ENCODE measurements at places on chromosomes 12 and 14.

- DNase-seq = no peak
Observed at GRCh38 chr12:122963941-122964265, 2.4 kb downstream of the ABCB9 start.

DNA sequence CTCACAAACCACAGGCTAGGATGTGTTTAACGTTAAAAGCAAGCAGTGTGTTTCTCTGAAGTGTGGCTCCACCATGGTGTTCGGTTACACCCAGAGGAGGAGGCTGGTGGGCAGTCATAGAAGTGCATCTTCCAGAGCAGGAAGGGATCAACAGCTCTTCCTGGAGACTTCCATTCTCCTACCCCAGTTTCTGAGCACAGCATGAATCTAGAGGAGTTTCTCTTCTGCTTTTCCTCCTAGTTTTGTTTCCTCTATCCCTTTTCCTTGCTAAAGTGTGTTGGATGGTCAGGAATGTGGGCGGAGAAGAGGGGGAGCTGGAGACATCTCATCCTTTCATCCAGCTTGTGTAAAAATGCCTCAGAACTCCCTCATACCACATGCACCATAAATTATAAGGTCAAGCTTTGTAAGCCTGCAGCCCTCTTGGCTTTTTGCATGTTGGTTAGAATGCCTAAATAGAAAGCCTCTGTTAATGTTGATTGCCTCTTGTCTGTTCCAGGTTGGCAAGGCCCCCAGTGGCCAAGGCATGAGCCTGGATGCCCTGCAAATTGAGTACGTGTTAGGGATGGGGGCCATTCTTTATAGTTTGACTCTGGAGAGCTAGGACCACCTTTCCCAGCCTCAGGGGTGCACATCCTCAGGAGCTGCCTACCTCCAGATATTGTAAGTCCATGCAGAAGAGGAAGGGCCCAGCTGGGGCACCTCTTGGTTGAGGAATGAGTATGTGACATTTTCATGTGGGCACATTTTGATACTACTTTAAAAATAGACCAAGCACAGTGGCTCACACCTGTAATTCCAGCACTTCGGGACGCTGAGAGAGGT is 4.0 kb upstream of the CKAP4 start:
- no peak for DNase-seq

DNA sequence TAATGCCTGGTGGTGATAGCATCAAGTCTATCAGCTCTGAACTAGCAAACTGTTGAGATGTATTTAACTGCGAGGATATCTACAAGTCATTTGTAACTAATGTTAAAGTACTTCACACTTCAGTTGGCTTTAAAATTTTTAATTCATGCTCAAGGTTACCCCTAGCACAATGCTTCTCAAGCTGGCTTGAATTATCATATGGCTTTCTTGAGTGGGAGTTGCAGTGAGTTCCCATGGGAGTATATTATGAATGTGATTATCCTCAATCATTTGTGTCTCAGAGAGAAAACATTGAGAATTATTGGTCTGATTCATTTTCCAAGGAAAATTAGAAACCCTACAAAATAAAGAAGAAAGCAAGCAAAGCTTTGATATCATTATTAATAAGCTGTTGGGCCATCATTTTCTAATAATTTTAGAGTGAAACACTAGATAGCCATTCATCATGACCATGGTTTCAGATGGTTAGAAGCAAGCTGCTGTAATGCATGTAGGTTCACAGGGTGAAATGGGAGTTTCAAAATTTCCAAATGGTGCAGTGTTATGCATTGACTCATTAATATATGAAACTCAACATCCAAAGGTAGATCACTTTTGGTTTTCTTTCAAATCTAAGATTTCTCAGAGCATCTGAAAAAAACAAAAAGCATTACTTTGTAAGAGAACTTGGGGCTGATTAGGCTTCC is 11.8 kb upstream of the KRAS start:
- no peak for DNase-seq

DNA sequence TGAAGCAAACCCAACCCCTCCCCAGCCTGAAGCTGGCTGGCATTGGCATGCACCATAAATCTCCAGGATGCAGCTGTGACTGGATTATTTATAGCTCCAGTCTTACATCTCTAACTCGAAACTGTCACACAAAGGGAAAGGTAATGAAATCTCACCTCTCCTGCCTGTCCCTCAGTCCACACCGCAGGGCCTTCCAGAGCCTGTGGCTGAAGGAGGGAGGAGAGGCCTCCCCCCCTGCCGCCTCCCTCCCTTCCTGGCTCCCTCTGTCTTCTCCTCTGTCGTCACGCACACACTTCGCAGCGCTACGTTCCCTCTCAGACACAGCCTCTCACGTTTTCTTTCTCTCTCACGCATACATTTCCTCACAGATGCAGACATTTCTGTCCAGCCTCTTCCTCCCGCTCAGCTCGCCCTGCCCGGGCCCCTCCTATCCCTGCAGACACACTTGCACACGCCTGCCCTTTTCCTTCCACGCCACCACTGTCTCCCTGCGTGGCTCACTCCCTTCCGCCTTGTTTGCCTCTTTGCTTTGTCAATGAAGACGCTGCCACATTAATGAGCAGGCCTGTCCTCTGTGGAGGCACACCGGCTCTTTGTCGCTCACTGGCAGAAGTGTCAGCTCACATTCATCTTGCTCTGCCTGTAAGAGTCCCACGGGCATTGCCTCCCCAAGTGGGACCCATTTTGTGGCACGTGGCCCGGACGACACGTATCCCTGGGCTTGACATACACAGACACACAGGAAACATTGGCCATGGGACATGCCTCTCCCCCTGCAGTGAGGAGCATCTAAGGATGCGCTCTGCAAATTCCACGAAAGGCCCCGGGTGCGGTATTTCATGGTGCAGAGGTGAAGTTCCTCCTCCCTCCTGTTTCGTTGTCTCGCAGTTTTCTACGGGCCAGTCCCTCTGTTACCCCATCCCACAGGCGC is 27.9 kb downstream of the IRF2BPL start:
- DNase-seq = no peak
